ENCODE measurements at places on chromosomes 11 and 22.

- DNase-seq = no peak
Measured at GRCh38 chr11:126499131-126499752, 143.8 kb downstream of the ST3GAL4 start.

- DNase-seq = peak; percentile 46
Measured at GRCh38 chr11:124867700-124868099, 2.5 kb downstream of the ROBO3 start.

DNA sequence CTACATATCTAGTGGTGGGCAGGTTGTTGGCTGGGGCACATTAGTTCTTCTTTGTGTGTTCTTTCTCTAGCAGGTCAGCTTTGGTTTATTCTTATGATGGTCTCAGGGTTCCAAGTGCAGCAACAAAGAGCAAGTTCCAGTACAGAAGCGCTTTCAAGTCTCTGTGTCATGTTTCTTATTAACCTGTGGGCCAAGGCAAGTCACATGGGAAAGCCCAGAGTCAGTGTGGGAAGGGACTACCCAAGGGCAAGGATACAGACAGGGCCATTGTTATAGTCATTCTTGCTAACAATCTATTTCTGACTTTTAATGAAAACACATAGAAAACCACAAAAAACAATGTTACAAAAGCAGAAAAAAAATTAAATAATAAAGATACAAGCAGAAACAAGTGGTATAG, 754.6 kb downstream of the TBC1D22A start:
- DNase-seq = no peak

GRCh38 chr11:61495801-61496601, 12.5 kb upstream of the LRRC10B start:
- peak; percentile 65 for DNase-seq

DNA sequence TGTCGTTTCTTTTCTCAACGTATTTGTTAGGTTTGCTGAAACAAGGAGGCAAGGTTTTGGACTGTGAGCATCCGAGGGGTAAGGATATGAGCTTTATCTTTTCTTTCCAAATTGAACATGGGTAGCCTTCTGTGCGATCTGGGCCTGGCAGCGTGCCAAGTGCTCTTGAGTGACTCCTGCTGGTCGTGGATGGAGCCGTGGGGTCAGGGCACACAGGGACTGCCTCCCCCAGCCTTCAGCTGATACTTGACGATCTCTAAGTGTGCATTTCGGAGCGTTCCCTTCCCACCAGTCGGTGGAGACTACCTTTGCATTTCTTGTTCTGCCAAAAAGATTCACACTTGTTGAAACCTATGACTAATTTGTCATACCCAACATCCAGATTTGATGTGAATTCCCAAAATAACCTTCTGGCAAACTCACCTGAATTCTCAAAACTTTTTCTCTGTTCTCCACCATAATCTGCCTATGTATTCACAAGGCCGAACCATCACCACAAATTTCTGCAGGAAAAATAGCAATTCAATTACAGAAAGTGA, 40.1 kb upstream of the CLMP start:
- peak; percentile 59 for DNase-seq

GRCh38 chr22:31447337-31447736, 42.3 kb downstream of the EIF4ENIF1 start:
- no peak for DNase-seq

Measured in BE2C (cell line).